ENCODE measurements at places on chromosomes 6 and 20. TPM values are rescaled to one million over a fixed set of nuclear protein-coding genes. Genes with fewer than 3 reads are reported as not detected.

Gene AGER
- 0.50 TPM for total RNA-seq

GRCh38 chr6:41940759-41941279 is 789 bp downstream of the CCND3 start:
- DNase-seq = no peak
- no peaks in the 10 kb centered on the region for H3K27me3 ChIP-seq
- peak overlapping the region; percentile 79 for H3K27ac ChIP-seq
- peaks cover 7% of the 10 kb centered on the region for H3K36me3 ChIP-seq
- peak overlapping the region; percentile 93 for H3K4me3 ChIP-seq

GRCh38 chr6:170439366-170440361 is 113.4 kb downstream of the PSMB1 start:
- no peaks in the 10 kb centered on the region for H3K36me3 ChIP-seq
- peaks cover 22% of the 10 kb centered on the region for H3K4me1 ChIP-seq
- DNase-seq = peak; percentile 17
- no peak overlapping the region for H3K4me3 ChIP-seq
- H3K27ac ChIP-seq = peak overlapping the region; percentile 18

- H3K27ac ChIP-seq = no peak overlapping the region
- no peak overlapping the region for H3K4me3 ChIP-seq
- DNase-seq = no peak
- H3K36me3 ChIP-seq = peaks cover 33% of the 10 kb centered on the region
- no peaks in the 10 kb centered on the region for H3K27me3 ChIP-seq
Observed at GRCh38 chr20:44616604-44616964, 34.2 kb downstream of the PKIG start.

Gene ROS1
- under 0.01 TPM for total RNA-seq

DNA sequence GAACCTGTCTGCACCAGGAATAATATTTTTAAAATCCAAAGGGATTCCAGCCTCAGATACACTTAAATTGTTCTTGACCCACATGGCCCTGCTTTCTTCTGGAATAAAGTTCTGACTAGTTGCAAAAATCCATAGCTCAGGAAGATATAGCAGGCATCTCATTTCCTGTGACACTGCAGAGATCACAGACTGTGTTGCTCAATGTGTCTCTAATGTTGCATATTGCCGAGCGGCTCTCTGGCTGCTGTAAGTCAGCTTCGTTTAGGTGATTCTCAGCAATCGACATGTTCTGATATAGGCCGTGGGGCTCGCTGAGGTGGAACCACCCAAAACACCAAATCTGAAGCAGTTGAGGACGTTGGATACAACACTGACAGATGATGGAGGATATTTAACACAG is 498.3 kb upstream of the AGPAT4 start:
- DNase-seq = no peak
- no peaks in the 10 kb centered on the region for H3K27me3 ChIP-seq
- no peaks in the 10 kb centered on the region for H3K36me3 ChIP-seq
- no peaks in the 10 kb centered on the region for H3K4me1 ChIP-seq

DNA sequence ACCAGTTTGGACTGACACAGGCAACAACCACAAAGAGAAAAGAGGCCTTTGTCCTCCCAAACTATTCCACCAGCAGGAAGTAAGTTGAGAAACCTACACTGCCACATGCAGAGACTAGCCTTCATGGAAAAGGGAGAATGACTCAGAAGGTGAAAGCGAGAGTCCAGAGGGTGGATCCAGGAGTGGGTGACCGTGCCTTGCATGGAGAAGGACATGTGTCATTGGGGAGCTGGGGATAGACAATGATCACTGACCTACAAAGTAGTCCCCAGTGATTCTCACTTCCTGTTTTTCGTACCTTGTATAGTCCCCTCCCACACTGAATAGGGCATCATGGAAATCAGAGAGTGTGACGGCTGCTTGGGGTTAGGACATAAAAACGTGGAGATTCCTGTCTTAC is 91.9 kb downstream of the MYLK4 start:
- no peaks in the 10 kb centered on the region for H3K36me3 ChIP-seq
- H3K4me3 ChIP-seq = no peak overlapping the region
- no peaks in the 10 kb centered on the region for H3K4me1 ChIP-seq
- no peak overlapping the region for H3K27ac ChIP-seq
- DNase-seq = no peak

Gene CGA
- not detected for total RNA-seq

Gene GSTA4
- total RNA-seq = 54.0 TPM

GRCh38 chr6:34560366-34561226 is 4.5 kb upstream of the SPDEF start:
- H3K27me3 ChIP-seq = no peaks in the 10 kb centered on the region
- no peak overlapping the region for H3K4me3 ChIP-seq
- H3K27ac ChIP-seq = peak overlapping the region; percentile 4
- DNase-seq = peak; percentile 59

Gene GLP1R
- not detected for total RNA-seq

Gene SEMG1
- total RNA-seq = not detected

Gene GGTLC1
- total RNA-seq = not detected

GRCh38 chr20:49877386-49877921 is 37.9 kb downstream of the SPATA2 start:
- no peaks in the 10 kb centered on the region for H3K36me3 ChIP-seq
- no peaks in the 10 kb centered on the region for H3K4me1 ChIP-seq
- peak; percentile 33 for DNase-seq
- no peaks in the 10 kb centered on the region for H3K27me3 ChIP-seq

- H3K27ac ChIP-seq = no peak overlapping the region
- H3K36me3 ChIP-seq = no peaks in the 10 kb centered on the region
- no peaks in the 10 kb centered on the region for H3K4me1 ChIP-seq
- no peaks in the 10 kb centered on the region for H3K27me3 ChIP-seq
- no peak for DNase-seq
Observed at GRCh38 chr20:14583413-14583812, 246.0 kb upstream of the FLRT3 start.

Gene TBXT
- total RNA-seq = not detected

Gene NKX2-2
- not detected for total RNA-seq

- H3K36me3 ChIP-seq = no peaks in the 10 kb centered on the region
- no peaks in the 10 kb centered on the region for H3K4me1 ChIP-seq
- peaks cover 43% of the 10 kb centered on the region for H3K27me3 ChIP-seq
- no peak overlapping the region for H3K27ac ChIP-seq
Observed at GRCh38 chr20:2692886-2693285, 306 bp downstream of the EBF4 start.

Gene TSHZ2
- total RNA-seq = 2.6 TPM

DNA sequence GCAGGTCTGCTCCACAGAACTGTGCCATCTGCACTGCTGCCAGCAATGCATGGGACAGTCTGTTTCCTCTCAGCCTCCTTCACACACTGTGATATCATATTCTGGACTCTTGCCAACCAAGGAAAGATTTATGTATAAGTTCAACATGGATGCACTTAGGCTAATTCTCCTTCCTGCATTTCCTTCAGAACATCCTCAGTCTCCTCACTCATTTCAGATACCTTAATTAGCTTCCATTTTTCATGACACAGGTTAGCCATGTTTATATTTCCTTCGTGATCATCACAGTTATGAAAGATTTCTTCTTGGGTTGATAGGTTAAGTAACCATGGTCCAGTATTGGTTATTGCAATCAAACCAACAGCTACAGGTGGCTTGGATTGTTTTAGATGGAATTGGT is 46.4 kb upstream of the DDR1 start:
- no peaks in the 10 kb centered on the region for H3K36me3 ChIP-seq
- H3K4me1 ChIP-seq = no peaks in the 10 kb centered on the region
- no peak for DNase-seq
- H3K4me3 ChIP-seq = no peak overlapping the region

Gene CDSN
- not detected for total RNA-seq

DNA sequence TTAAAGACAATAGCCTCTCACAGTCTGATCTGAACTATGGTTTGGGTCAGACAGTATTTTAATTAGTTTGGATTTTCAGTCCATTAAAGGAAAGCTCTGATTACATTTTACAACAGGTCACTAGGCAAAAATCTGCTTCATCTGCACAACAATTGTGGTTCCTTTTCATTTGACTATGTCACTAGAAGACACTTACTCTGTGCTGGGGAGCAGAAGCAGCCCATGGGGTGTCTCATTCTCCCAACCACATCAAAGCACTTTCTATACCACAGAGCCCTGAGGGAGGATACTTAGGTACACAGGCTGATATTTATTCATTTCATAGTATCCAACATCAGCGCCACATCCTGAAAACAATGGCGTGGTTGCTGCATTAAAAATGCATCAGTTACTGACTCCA is 36.6 kb upstream of the HDAC2 start:
- no peaks in the 10 kb centered on the region for H3K27me3 ChIP-seq
- H3K4me1 ChIP-seq = no peaks in the 10 kb centered on the region
- H3K36me3 ChIP-seq = no peaks in the 10 kb centered on the region
- peak; percentile 37 for DNase-seq
- no peak overlapping the region for H3K4me3 ChIP-seq

- no peaks in the 10 kb centered on the region for H3K36me3 ChIP-seq
- peaks cover under 1% of the 10 kb centered on the region for H3K27me3 ChIP-seq
- no peaks in the 10 kb centered on the region for H3K4me1 ChIP-seq
- no peak for DNase-seq
Observed at GRCh38 chr6:131451321-131452144, 121.5 kb upstream of the ARG1 start.

Gene DPPA5
- total RNA-seq = not detected

Gene PACRG
- 0.66 TPM for total RNA-seq

DNA sequence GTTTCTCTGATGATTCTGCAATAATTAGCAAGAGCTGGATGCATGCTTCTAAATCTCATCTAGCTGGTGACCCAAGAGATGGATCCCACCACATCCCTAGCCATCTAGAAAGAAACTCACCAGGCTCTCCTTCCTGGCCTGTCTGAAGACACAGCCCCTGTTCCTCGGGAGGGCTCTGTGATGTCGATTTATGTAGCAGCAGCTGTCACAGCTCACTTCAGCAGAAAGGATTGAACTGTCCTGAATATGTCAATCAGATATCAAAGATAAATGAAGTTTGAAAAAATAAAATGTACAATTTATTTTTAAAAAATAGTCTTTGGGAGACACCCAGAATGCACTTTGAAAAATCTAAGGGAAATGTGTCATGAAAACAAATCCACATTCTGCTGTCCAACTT is 67.3 kb upstream of the TSHZ2 start:
- no peak for DNase-seq
- no peaks in the 10 kb centered on the region for H3K36me3 ChIP-seq
- H3K4me3 ChIP-seq = no peak overlapping the region

- no peaks in the 10 kb centered on the region for H3K27me3 ChIP-seq
- H3K27ac ChIP-seq = no peak overlapping the region
Observed at GRCh38 chr6:117564681-117565080, 37.6 kb downstream of the GOPC start.

Gene TINAG
- total RNA-seq = not detected

- no peak overlapping the region for H3K27ac ChIP-seq
- no peak for DNase-seq
- peaks cover 2% of the 10 kb centered on the region for H3K27me3 ChIP-seq
- H3K4me3 ChIP-seq = peak overlapping the region; percentile 55
- no peaks in the 10 kb centered on the region for H3K36me3 ChIP-seq
Observed at GRCh38 chr6:3053231-3053508, 15.1 kb upstream of the RIPK1 start.

GRCh38 chr6:87742106-87742505 is 40.1 kb upstream of the AKIRIN2 start:
- H3K27me3 ChIP-seq = no peaks in the 10 kb centered on the region
- no peaks in the 10 kb centered on the region for H3K36me3 ChIP-seq
- H3K4me3 ChIP-seq = no peak overlapping the region
- no peak overlapping the region for H3K27ac ChIP-seq
- DNase-seq = no peak

Gene CALHM4
- total RNA-seq = not detected

Gene TFAP2A
- total RNA-seq = not detected

GRCh38 chr6:154578004-154578559 is 67.6 kb upstream of the CNKSR3 start:
- H3K4me3 ChIP-seq = no peak overlapping the region
- no peaks in the 10 kb centered on the region for H3K4me1 ChIP-seq
- no peak for DNase-seq

- no peaks in the 10 kb centered on the region for H3K36me3 ChIP-seq
- H3K4me3 ChIP-seq = no peak overlapping the region
- H3K4me1 ChIP-seq = peaks cover 8% of the 10 kb centered on the region
- no peak overlapping the region for H3K27ac ChIP-seq
- no peaks in the 10 kb centered on the region for H3K27me3 ChIP-seq
Observed at GRCh38 chr20:51036827-51037531, 14.1 kb upstream of the KCNG1 start.

Gene ADGRF1
- not detected for total RNA-seq

DNA sequence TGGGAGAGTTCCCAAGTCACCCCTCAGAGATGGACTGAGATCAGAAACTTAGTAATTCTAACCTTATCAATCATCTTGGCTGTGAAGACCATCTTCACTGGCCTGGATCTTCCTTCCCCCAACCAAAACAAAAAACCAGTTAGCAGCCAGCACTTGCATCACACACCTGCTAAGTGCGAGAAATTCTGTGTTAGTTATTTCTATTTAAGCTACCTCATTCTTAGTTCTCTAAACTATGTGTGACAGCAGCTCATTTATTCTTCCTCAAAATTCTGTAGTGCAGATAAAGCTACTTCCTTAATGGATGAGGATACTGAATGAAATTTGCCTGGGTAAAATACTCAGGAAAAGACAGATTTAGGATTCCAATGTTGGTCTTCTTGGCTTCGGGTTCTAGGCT is 18.2 kb upstream of the TAGAP start:
- no peaks in the 10 kb centered on the region for H3K4me1 ChIP-seq
- H3K27me3 ChIP-seq = peaks cover 2% of the 10 kb centered on the region
- H3K27ac ChIP-seq = no peak overlapping the region
- H3K36me3 ChIP-seq = no peaks in the 10 kb centered on the region

GRCh38 chr6:70672549-70672948 is 4.9 kb downstream of the SMAP1 start:
- H3K4me3 ChIP-seq = no peak overlapping the region
- no peaks in the 10 kb centered on the region for H3K27me3 ChIP-seq
- H3K4me1 ChIP-seq = no peaks in the 10 kb centered on the region
- H3K36me3 ChIP-seq = no peaks in the 10 kb centered on the region
- no peak for DNase-seq

Gene TRIM40
- not detected for total RNA-seq

- no peak for DNase-seq
- no peak overlapping the region for H3K4me3 ChIP-seq
- H3K36me3 ChIP-seq = no peaks in the 10 kb centered on the region
- peak overlapping the region; percentile 80 for H3K27ac ChIP-seq
Observed at GRCh38 chr6:27138406-27138805, 109.1 kb upstream of the PRSS16 start.

DNA sequence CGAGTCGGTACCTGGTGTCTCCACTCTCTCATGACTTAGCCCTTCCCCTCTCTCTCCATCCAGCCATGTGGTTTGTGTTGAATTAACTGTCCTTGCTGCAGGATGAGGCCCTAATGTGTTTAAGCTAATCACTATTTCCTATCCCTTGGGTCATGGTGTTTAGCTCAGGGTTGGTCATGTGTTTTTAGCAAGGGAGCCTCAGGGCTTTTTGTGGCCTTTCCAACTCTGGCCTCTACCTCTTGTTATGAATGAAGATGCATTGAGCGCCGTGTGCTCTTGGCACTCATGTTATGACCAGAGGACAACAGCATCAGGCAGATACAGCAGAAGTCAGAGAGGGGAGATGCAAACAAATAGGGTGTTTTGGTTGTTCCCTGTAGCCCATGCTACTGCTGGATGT is 674.2 kb upstream of the FLRT3 start:
- no peaks in the 10 kb centered on the region for H3K36me3 ChIP-seq
- no peak for DNase-seq
- no peak overlapping the region for H3K27ac ChIP-seq
- H3K4me3 ChIP-seq = no peak overlapping the region
- no peaks in the 10 kb centered on the region for H3K27me3 ChIP-seq
- no peaks in the 10 kb centered on the region for H3K4me1 ChIP-seq

GRCh38 chr20:43914311-43915210 is at the start of gene TOX2:
Gene TOX2 (plus strand): TSS chr20:43914852. CDS start chr20:43914892, 40 bp downstream.
- H3K4me3 ChIP-seq = peak within 1 kb of the TSS; percentile 73
- no peaks in the 10 kb centered on the region for H3K27me3 ChIP-seq
- DNase-seq = peak; percentile 49
- peak within 1 kb of the TSS; percentile 82 for H3K27ac ChIP-seq
- H3K36me3 ChIP-seq = no peaks in the 10 kb centered on the region

Gene OR2H2
- not detected for total RNA-seq

All from fibroblast of lung (primary cell).